Breast epithelium (tissue), 4 donors: ENCODE measurements at places on chromosomes 2 and 18.
A peak's percentile ranks its signal among the peaks of the same experiment; 100 is the strongest.

GRCh38 chr2:158905784-158906183 is 62.7 kb upstream of the TANC1 start:
- no peak overlapping the region for H3K4me3 ChIP-seq
- no peaks in the 10 kb centered on the region for H3K27me3 ChIP-seq
- H3K36me3 ChIP-seq = no peaks in the 10 kb centered on the region
- no peak for DNase-seq
- H3K4me1 ChIP-seq = no peaks in the 10 kb centered on the region

DNA sequence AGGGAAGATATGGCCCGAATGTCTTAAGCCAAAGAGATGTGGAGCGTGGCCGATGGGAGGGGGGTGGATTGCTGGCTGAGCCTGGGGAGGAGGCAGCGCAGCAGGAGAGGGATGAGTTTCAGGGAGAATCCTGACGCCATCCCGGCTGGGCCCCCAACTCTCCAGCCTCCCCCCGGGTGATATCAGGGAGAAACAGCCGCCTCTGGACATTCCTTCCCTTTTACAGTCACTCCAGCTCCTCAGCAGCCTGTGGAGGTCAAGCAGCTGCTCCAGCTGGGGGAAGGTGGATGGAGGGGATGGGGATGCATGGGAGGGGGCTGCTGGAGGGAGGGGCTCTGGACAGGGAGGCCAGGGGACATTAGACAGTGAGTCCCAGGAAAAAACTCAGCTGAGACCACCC is 9.5 kb upstream of the DES start:
- no peaks in the 10 kb centered on the region for H3K4me1 ChIP-seq
- no peaks in the 10 kb centered on the region for H3K36me3 ChIP-seq
- H3K4me3 ChIP-seq = no peak overlapping the region
- H3K27ac ChIP-seq = no peak overlapping the region
- no peak for DNase-seq

DNA sequence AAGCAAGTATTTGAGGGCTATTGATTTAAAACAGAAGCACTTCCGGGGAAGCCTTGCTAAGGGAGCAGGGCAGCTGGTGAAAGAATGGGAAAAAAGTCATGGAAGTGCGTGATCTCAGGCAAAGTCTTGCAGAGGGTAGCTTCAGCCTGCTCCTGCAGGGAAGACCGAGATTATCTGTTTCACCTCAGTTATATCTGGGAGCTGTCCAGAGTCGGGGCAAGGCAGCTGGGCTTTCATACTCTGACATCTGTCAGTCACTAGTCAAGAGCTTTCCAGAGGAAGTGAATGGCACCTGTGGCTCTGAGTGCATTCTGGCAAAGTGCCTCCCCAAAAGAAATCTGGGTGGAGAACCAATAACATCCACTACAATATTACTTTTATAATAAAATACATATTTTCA is 8.7 kb downstream of the NXPH2 start:
- no peak for DNase-seq
- H3K4me1 ChIP-seq = no peaks in the 10 kb centered on the region
- H3K4me3 ChIP-seq = no peak overlapping the region
- H3K27me3 ChIP-seq = no peaks in the 10 kb centered on the region

- no peaks in the 10 kb centered on the region for H3K4me1 ChIP-seq
- H3K36me3 ChIP-seq = no peaks in the 10 kb centered on the region
- H3K27ac ChIP-seq = no peak overlapping the region
- no peak for DNase-seq
These were observed 110.6 kb downstream of the PRELID3A start for GRCh38 chr18:12518326-12518725.

DNA sequence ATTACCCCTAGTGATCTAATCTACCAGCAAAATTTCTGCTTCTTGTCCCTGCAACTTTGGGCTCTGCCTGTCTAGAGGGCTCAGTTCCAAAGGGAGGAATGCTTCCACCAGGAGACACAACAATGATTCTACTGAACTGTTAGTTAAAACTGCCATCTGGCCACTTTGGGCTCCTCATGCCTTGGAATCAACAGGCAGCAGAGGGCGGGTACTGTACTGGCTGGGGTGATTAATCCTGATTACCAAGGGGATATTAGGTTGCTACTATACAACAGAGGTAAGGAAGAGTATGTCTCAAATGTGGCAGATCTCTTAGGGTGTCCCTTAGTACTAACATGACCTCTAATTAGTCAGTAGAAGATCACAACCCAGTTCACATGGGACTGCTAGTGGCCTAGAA is 21.4 kb downstream of the HADHA start:
- no peaks in the 10 kb centered on the region for H3K4me1 ChIP-seq
- H3K27ac ChIP-seq = no peak overlapping the region
- no peaks in the 10 kb centered on the region for H3K36me3 ChIP-seq

DNA sequence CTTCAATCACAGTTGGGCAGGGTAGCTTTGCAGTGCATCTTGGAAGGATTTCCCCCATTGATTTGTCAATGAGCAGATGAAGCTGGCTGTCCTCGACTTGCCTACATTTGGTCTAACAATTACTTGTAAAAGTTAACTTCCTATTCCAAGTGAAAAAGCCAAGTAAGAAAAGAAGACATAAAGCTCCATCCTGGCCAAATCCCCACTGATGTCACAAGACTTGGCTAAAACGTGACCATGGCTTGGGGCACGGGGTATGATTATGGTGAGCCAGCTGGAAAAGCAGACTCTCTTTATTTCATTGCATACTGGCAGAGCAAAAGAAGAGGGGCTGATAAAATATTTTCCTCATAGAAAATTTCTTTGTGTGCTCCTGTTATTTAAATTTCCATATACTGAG is 25.4 kb upstream of the PID1 start:
- H3K27ac ChIP-seq = no peak overlapping the region
- no peak for DNase-seq
- no peak overlapping the region for H3K4me3 ChIP-seq
- no peaks in the 10 kb centered on the region for H3K27me3 ChIP-seq

DNA sequence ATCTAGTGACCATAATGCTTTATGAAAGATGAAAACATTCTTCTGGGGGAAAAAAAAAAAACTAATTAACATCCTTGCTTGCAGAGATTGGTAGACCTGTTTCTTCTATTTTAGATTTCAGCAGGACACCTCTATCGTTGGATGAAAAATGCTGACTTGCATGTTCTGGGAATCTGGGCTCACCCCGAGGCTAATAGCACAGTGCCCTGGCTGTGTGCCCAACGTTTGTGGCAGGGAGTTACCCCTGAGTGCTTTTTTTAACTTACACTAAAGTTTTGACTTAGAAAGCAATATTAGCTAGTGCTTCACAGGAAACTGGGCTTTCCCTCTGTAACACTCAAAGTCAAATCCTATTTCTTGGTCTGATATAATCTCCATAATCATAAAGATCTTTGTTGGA is 233.2 kb downstream of the SLC8A1 start:
- no peak overlapping the region for H3K4me3 ChIP-seq
- DNase-seq = no peak
- no peaks in the 10 kb centered on the region for H3K36me3 ChIP-seq
- no peaks in the 10 kb centered on the region for H3K4me1 ChIP-seq
- H3K27ac ChIP-seq = no peak overlapping the region

DNA sequence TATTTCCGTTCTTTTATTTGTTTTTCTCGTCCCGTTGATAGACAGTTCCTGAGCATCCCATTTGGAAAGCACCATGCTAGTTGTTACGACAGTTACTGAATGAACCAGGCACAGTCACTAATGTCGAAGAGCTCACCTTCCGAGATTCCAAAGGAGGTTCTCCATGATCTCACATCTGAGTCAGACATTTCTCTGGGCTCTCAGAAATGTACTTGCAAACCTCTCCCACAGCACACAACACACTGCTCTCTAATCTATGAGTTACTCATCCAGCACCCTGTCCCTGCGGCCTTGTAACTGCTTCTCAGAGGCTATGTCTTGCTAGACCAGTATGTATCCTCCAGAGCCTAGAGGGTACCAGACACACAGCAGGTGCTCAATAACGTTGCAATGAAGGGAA is 174.7 kb downstream of the DNER start:
- no peak overlapping the region for H3K27ac ChIP-seq
- no peaks in the 10 kb centered on the region for H3K4me1 ChIP-seq
- H3K27me3 ChIP-seq = no peaks in the 10 kb centered on the region
- H3K4me3 ChIP-seq = no peak overlapping the region
- no peaks in the 10 kb centered on the region for H3K36me3 ChIP-seq

DNA sequence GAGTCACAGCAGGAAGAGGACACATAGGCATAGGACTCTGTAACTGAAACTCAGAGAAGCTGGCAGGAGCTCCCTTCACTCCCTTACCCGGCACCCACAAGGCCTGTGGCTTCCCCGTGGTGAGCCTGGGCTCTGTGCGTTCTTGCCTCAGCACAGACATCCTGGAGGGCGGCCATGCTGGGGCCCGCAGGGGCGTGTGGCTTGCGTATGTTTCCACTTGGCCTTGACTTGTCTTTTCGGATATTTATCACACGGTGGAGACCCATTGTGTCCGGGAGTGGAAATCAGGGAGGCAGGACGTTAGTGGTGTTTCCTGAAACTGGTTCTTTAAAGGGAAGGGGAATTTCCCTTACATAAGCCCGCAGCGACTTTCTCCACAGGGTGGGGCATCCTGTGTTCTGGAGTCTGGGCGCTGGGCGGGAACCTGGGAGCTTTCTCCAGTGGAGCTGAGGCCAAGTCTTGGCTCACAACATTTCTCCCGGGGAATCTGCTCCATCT is 49.9 kb upstream of the EML6 start:
- H3K27me3 ChIP-seq = no peaks in the 10 kb centered on the region
- H3K27ac ChIP-seq = peak overlapping the region; percentile 93
- DNase-seq = peak; percentile 61

DNA sequence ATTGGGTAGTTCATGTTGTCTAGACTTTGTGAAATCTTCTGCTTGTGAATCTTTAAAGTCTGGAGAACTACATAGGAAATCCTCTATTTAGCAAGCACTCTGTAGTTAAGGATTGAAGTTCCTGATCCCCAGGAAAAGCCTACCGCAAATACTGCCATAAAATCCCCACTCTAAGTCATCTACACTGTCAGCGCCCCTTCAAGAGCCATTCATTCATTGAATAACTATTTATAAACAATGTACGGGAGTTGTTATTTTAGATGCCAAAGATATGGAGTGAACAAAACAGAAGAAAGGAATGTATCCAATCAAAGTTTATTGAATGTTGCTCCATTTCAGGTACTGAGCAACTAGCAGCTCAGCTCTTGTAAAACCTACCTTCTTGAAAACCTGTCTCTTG is 36.5 kb upstream of the SLC39A10 start:
- H3K27me3 ChIP-seq = no peaks in the 10 kb centered on the region
- H3K4me1 ChIP-seq = no peaks in the 10 kb centered on the region
- DNase-seq = no peak

GRCh38 chr2:50395605-50396297 is 636.2 kb downstream of the NRXN1 start:
- H3K4me1 ChIP-seq = no peaks in the 10 kb centered on the region
- H3K4me3 ChIP-seq = no peak overlapping the region
- no peaks in the 10 kb centered on the region for H3K36me3 ChIP-seq

DNA sequence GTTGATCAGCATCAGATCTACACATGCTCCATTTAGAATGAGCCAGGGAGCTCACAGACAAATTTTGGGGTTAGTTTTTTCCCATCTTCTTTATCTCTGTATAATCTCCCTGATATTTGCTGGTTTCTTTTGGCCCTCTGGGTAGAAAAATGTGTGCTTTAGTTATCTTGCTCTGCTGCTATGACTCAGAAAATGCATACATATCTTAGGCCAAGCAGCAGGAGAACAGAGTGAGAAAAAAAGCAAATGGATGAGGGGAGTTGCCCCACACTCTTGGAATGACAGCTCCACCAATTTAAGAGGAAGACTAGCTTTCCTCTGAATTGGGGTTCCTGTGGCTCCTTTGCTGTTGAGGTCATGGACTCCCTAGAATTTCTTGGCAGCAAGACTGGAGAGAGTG is 331.8 kb downstream of the KCNJ3 start:
- no peaks in the 10 kb centered on the region for H3K4me1 ChIP-seq
- H3K27me3 ChIP-seq = no peaks in the 10 kb centered on the region
- no peak overlapping the region for H3K4me3 ChIP-seq
- DNase-seq = no peak
- no peak overlapping the region for H3K27ac ChIP-seq
- H3K36me3 ChIP-seq = no peaks in the 10 kb centered on the region

DNA sequence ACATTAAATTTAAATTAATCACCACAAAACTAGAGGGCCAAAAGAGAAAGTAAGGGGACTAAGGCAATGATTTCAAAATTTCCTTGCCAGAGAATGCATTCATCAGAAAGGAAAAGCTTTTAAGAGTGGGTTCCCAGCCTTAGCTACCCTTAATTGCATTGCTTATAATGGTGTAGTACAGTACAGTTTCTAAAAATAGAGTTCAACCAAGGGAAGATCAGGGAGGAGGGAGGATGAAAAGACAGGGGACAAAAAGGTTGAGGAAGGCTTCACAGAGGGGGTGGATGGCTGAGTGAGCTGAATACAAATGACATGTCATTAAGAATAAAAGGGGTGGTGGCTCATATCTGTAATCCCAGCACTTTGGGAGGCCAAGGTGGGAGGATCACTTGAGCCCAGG is 119.9 kb downstream of the RBMS1 start:
- H3K4me1 ChIP-seq = peaks cover 41% of the 10 kb centered on the region
- H3K4me3 ChIP-seq = no peak overlapping the region
- H3K36me3 ChIP-seq = no peaks in the 10 kb centered on the region

GRCh38 chr2:66897691-66898150 is 462.8 kb downstream of the MEIS1 start:
- no peaks in the 10 kb centered on the region for H3K4me1 ChIP-seq
- no peak overlapping the region for H3K4me3 ChIP-seq
- DNase-seq = no peak
- H3K36me3 ChIP-seq = no peaks in the 10 kb centered on the region
- no peak overlapping the region for H3K27ac ChIP-seq
- H3K27me3 ChIP-seq = no peaks in the 10 kb centered on the region

GRCh38 chr18:24776019-24776418 is 315.6 kb downstream of the HRH4 start:
- no peak overlapping the region for H3K4me3 ChIP-seq
- H3K36me3 ChIP-seq = no peaks in the 10 kb centered on the region
- H3K27me3 ChIP-seq = no peaks in the 10 kb centered on the region
- no peak for DNase-seq

DNA sequence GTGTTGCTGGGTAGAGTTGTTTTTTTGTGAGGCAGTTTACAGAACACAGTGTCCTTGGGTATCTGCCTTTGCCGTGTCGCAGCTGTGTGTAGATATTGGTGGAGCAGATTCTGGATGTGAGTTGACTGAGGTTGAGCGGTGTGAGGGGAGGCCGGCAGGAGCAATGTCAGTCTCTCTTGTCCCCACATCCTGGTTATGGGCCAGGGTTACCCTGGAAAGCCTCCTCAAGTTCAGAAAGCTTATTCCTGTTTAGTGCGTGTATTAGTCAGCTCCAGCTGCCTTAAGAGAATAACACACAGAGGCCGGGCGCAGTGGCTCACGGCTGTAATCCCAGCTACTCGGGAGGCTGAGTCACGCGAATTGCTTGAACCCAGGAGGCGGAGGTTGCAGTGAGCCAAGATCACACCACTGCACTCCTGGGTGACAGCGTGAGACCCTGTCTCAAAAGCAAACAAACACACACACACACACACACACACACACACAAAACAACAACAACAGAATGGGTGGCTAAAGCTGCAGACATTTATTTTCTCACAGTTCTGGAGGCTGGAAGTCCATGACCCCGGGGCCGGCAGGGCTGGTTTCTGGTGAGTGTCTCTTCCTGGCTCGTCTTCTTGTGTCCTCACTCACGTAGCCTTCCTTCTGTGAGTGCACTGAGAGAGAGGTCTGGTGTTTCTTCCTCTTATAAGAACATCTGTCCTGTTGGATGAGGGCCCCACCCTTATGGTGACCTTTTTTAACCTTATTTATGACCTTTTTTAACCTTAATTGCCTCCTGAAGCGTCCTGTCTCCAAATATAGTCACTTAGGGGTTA is 5.1 kb downstream of the NCK2 start:
- H3K36me3 ChIP-seq = no peaks in the 10 kb centered on the region
- H3K27me3 ChIP-seq = no peaks in the 10 kb centered on the region
- no peak overlapping the region for H3K4me3 ChIP-seq
- H3K4me1 ChIP-seq = peaks cover 4% of the 10 kb centered on the region
- H3K27ac ChIP-seq = no peak overlapping the region
- DNase-seq = no peak
